Cerebellar nuclear complex (tissue), 1 donor: ENCODE measurements at places on chromosomes 11 and 22.

DNA sequence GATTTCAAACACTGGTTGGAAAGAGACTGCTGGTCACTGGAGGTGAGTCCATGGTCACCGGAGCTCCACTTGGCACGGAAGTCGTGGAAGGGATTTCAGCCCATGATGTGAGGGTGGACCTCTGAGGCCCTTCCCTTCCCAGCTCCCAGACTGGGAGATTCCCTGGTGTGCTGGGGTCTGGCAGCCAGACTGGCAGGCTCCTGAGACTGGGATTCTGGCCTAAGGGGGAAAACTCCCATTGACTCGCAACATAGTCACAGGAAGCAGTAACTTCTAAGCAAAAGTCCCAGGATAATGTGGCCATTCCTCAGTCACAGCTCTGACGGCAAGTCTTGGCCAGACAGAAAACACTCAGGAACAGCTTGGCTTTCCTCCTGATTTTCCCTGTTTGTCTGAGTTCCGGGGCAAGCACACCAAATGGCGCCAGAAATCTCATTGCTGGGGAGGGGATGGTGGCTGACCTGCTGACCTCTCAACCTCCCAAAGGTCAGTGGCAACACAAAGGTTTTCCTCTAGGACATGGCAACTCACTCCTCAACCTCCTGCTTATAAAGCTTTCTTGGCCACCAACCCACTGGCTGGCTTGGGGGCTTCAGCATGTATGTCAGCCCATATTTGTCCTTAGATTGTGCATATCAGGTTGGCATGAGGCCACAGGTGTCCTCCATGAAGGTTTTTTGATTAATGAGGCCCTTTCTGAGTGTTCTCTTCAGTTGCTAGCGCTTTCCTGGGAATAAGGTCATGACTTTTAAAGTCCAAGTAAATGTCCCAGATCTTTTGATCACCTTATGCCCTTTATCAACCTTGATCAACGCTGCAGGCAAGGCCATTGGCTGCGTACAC is 99.5 kb downstream of the CCDC81 start:
- no peak for DNase-seq

DNA sequence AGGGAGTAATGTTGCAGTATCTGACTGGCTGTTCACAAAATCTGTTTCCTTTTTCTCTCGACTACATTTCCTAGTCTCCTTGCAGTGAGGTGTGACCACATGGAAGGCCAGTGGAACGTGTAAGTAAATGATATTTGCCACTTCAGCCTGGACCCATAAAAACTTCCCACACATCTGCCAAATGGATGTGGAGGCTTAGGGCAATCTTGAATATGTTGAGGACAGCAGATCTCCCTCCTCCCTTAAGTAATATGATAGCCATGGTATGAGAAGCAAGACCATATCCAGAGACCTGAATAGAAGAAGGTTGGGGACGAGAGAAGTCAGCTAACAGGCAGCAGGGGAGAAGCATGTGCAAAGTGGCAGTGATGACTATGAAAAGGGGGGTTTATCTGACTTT is 33.0 kb upstream of the C11orf87 start:
- DNase-seq: no peak

DNA sequence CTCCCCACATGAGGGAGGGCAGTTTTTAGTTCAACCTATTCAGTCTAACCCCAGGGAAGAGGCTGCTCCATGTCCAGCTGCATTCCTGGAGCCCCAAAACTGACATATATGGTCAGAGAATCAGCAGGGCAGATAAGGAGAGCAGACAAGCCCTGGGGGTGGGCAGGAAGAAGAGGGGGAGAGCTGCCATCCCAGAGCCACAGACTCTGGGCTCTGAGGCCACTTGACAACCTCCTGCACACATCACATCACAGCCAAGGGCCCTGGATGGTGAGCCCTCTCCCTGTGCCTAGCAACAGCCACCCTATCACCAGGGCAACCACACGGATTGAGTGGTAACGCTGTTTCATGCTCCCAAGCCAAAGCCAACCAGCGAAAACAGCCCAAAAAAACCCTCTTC is 3.1 kb downstream of the ARHGAP1 start:
- no peak for DNase-seq

DNA sequence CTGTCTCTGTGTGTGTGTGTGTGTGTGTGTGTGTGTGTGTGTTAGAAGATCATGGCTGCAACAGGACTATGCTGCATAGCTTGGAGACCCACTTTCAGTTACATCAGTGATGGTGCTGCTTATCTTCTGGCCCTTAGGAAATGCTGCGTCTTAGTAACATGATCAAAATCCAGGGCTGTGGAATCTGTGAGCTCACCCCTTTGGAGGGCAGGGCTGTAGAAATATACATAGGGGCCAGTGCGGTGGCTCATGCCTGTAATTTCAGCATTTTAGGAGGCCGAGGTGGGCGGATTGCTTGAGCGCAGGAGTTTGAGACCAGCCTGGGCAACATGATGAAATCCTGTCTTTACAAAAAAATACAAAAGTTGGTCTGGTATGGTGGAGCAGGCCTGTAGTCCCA is 151.5 kb upstream of the RASSF10 start:
- no peak for DNase-seq

DNA sequence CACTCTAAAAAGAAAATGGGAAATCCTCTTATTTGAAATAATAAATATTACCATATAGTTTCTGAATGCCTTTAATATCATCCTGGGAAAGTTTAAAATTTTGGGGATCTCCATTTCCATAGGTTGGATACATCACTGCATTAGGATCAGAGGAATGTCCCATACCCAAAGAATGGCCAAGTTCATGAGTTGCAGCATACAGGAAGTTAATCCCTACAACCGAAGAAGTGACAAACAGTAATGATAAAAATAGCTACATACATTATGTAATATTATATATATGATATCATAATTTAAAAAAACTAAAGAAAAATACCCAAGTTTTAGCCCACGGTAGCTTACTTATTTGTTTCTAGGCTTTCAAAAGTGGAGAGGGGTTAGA is 7.4 kb downstream of the MMP7 start:
- no peak for DNase-seq

DNA sequence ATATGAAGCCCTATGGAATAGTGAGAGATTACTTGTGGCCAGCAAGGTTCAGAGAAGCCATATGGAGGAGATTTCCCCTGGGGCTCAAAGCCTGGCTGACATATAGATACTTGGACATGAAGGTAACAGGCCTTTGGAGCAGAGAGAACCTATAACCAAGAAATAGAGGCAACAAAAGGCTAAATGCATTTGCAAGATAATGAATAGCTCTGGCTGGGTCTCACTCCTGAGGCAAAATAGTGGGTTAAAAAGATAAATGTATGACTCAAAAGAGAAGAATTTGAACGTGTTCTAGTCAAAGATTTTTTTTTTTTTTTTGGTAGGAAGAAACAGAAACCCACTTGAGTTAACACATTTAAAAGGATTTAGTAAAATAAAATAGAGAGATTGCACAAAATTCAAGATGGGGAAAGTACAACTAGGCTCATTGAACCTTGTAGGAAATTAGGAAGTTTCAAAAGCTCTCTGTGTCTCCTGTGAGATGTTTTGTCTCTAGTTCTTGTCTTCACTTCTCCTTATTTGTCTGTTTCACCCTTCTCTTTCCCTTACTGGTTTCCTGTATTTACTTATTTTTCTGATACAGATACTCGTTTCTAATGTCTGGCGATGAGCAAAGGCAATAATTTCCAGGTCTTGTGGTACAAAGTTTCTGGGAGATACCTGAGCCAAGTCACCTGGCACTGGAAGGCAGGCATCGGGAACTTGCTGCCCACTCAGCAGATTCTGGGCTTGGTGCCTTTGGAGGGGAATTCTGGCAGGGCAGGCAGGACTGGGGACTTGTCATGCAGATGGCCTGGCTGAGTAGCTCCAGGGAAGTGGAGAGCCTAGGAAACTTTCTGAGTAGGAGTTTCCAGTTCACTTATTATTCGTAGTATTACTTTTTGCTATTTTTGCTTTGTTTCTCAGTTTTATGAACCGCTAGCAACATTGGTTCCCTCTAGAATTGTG is 49.2 kb upstream of the SESN3 start:
- DNase-seq: no peak

GRCh38 chr11:47488674-47489394 is 39.9 kb upstream of the RAPSN start:
- DNase-seq: no peak

DNA sequence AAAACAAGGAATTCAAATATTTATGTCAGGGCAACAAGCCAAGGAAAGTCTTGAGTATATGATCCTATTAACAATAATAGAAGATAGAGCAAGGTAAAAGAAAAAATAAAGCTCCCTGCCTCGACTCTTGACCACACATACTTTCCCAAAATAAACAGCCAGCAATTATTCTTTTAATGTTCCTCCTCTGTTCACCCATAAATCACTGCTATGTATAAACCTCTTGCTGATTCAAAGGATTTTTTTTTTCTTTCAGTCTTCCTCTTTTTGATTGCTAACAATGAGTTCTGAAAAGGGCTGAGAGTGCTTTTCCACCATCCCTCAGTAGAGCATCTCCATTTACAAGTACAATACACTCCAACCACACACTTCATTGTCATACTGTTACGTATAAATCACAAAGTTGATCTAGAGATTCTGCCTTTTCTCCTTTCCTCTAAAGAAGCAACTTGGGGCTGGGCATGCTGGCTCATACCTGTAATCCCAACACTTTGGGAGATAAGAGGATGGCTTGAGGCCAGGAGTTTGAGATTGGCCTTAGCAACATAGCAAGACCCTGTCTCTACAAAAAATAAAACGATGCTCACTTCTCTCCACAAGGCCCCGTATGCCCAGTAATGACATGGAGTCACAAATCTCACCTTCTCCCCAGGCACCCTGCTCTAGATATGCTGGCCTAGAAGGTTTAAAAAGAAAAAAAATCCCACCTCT is 24.0 kb downstream of the RAB30 start:
- DNase-seq: no peak

GRCh38 chr11:1299621-1300020 is 9.8 kb downstream of the TOLLIP start:
- no peak for DNase-seq

DNA sequence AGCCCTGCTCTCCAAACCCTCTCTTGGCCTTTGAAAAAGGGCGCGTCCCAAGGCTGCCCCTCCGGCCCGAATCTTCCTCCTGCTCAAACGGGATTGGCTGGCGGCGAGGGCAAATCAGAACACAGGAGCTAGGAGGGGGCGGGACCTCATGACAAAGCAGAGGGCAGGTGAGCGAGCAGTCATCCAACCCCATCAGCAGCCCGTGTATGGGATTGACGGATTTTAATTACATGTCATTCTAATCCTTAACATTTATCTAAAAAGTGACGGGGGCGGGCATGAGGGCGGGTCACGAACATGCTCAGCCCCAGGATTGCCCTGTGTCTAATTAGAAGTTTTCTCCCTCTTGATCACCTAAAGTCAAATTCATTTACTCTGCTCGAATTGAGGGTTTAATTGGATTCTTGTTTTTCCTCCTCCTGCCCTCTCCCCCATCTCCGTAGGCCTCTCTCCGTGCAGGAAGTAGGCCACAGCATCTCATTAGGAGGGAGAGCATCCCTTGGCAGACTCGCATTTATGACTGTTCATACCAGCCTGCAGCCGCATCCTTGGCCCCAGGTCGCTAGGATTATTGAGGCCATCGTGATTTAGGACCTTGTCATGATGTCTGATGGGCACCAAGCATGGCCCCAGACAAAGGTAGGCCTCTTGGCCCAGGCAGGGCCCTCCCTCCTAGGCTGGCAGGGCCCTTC is 147.1 kb downstream of the CHST1 start:
- DNase-seq: no peak

- no peak for DNase-seq
Measured at GRCh38 chr22:45731798-45732495, 60.3 kb downstream of the ATXN10 start.

DNA sequence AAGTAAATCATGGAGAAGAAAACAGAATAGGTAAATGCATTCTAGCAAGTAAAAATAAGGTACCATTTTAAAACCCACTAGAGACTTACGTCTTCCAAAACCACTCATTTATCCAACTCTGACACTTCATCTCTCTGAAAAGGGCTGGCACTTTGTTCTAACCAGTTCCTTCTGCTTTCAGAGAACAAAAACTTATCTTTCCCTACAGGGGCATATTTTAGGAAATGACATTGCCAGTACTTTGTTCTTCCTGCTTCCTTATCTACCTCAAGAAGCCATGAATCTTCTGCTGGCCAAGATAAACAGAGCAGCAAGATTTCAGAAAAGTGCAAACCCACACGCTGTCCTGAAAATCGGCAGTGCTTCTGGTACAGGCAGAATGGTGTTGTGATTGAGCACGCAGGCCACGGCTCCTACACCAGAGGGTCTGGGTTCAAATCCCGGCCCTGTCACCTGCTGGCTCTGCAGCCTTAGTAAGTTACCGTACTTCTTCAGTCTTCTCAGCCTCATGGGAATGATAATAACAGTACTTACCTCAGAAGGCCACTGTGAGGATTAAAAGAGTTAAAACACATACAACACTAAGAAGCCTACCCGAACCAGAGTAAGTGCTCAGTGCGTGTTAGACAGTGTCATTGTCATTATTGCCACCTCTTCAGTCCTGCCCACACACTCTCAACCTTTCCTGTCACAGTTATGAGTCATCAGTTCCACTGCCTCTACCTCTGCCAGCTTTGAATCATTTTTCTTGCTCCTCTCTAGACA is 11.0 kb downstream of the MPZL3 start:
- no peak for DNase-seq

GRCh38 chr11:35529971-35530495 is 4.6 kb upstream of the PAMR1 start:
- DNase-seq: no peak

DNA sequence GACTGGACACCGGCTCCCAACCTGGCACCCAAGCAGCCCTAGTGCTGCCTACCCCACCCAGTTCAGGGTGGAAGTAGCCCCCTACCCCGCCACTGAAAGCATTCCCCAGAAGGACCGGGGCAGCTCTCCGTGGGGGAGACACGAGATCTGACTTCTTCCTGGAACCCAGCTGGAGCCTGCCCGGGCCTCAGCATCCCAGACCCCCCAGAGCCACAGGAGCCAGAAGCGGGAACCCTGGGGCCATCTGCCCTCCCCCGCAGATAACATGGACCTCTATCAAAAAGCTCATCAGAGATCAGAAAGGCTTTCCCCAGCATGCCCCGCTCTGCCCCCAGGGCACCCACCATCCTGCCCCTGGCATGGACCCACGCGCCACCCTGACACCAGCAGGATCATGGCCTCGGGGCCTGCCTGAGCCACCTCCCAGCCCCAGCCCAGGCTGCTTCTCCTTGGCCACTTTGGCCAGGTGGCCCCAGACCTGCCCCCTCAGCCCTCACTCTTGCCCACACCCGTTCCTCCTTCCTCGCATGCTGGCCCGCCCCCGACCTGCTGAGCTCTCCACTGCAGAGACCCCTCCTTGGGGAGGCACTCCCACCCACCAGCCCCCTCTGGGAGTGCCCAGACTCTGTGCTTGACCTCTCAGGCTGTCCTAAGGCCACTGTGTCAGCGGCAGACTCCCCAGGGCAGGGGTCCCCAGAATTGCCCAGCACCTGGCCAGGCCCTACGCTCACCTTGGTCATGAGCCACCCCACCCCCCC is 17.1 kb downstream of the WNT7B start:
- no peak for DNase-seq

GRCh38 chr11:114017723-114018122 is 41.8 kb upstream of the ZBTB16 start:
- DNase-seq: no peak
